Uterus (tissue), 4 donors: ENCODE measurements at places on chromosomes 4 and X. TPM values are rescaled to one million over a fixed set of nuclear protein-coding genes. Genes with fewer than 3 reads are reported as not detected.

HGFAC gene
- total RNA-seq, result not detected

TRO gene
- 20.0 TPM for total RNA-seq

- no peak overlapping the region for H3K4me3 ChIP-seq
- no peak overlapping the region for H3K27ac ChIP-seq
- no peaks in the 10 kb centered on the region for H3K36me3 ChIP-seq
- no peak for DNase-seq
Measured at GRCh38 chr4:8010618-8011017, 71.0 kb upstream of the AFAP1 start.

DNA sequence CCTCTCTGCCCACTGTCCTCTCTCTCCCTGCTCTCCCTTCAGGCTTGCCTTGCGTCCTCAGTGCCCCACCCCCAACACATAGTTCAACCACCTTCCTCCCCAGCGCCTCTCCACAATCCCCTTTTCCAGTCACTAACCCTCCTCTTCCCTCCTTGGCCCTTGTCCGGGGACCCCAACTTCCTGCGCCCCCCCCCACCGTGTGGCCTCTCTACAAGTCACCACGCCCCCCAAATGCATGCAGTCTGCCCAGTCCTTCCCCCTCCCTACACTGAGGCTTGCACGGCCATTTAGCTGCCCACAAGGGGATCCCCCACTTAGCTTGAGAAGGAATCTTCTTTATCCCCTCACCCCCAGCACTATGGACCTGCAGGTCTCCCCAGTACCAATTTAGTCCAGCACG is 569 bp downstream of the CXCR3 start:
- no peaks in the 10 kb centered on the region for H3K36me3 ChIP-seq
- H3K4me1 ChIP-seq, result no peaks in the 10 kb centered on the region
- H3K27ac ChIP-seq, result no peak overlapping the region
- no peaks in the 10 kb centered on the region for H3K27me3 ChIP-seq

- no peaks in the 10 kb centered on the region for H3K27me3 ChIP-seq
- no peaks in the 10 kb centered on the region for H3K4me1 ChIP-seq
- H3K4me3 ChIP-seq, result no peak overlapping the region
- no peaks in the 10 kb centered on the region for H3K36me3 ChIP-seq
Measured at GRCh38 chr4:52748432-52748831, 2.8 kb downstream of the ERVMER34-1 start.
